ENCODE measurements at places on chromosomes 4 and X. TPM values are rescaled to one million over a fixed set of nuclear protein-coding genes. Genes with fewer than 3 reads are reported as not detected.

DNA sequence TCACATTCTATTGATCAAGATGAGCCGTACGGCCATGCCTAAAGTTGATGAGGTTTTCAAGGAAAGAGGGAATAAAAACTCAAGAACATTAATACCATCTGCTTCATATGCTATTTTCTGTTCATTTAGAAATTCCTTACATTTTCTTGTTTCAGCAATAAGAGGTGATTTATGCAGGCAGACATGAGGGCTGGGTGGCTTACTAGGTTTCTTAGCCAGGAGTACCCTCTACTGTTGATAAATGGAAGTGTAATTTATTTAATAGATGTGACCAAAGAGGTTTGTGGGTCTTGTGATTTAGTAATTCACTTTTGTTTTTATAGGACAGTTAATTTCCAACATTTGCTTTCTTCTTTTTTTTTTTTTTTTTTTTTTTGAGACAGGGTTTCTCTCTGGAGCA lies 6.4 kb upstream of the SMIM9 start:
- peak; percentile 35 for DNase-seq

GRCh38 chr4:165369522-165369921 lies 9.3 kb upstream of the CPE start:
- DNase-seq, result no peak

The MUC7 gene
- not detected for polyA plus RNA-seq

The TRIM75 gene
- polyA plus RNA-seq, result not detected

The LINC00632 gene
- polyA plus RNA-seq, result 0.26 TPM

DNA sequence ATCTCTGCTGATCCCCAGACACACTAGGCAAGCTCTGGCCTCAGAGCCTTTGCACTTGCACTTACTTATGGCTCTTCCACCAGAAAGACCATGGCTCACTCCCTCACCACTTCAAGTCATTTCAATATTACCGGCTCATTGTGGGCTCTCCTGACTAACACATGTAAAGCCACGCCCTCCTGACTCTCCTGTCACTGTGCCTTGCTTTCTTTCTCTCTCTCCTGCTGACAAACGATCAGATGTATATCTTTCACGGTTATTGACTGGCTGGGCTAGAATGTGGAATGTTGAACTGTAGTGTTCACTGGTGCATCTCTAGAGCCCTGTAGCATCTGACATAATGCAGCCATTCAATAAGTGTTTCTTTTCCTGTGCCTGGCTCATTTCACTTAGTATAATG lies 425.1 kb downstream of the RAB28 start:
- no peak for DNase-seq

GRCh38 chrX:9605484-9605883 lies 140.6 kb downstream of the TBL1X start:
- no peak for DNase-seq

The PRSS12 gene
- not detected for polyA plus RNA-seq

The USP17L28 gene
- not detected for polyA plus RNA-seq

GRCh38 chr4:93710101-93710846 lies 118.3 kb upstream of the ATOH1 start:
- no peak for DNase-seq

GRCh38 chrX:46737041-46737440 lies 21.9 kb downstream of the SLC9A7 start:
- DNase-seq, result no peak

DNA sequence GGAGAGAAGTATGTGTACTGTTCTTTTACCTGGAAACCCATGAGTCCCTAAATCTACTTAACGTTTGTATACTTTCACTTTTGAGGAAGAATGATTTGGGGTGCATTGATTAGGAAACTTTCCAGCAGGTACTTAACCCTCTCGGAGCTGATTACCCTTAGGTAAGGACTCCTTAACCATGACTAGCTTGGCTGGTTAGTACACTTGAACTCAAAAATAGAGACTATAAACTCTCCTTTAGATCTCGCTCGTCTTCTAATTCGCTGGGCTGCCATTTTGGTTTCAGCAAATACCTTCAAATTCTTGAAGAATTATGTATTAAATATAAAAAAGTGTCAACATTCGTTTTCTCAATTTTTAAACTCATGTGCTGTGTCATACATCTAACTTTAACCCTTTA lies 2.0 kb downstream of the USP9X start:
- DNase-seq, result peak; percentile 23

DNA sequence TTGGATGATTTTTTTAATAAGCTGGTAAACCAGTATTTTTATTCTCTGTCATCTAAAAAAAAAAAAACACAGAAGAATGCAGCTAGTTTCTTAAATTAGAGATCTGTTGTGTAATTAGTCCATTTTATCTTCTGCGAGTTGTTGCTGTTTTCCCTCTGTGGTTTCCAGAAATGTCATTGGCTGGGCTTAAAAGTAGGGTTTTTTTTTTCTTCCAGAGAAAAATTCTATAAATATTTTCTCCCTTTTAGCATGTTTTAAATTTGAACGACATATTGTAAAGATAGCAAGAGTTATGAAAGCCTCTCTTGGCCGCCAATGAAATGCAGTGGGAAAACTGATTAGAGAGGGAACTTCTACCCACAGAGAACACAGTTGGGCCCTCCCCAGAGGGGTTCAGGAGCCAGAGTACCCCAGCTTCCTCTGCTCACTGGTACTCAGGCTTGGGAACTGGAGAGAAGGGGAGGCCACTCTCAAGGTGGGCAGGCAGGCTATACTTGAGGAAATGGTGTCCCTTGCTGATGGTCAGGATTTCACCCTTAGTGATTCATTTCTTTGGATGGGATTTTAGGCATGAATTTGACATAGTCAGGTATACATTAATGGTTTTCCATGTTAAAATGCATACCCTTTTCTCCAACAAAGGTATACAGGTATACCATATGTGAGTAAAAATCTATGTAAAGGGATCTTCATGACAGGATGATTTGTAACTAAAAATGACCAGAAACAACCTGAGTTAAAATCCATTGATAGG lies 166.1 kb downstream of the BCOR start:
- no peak for DNase-seq

DNA sequence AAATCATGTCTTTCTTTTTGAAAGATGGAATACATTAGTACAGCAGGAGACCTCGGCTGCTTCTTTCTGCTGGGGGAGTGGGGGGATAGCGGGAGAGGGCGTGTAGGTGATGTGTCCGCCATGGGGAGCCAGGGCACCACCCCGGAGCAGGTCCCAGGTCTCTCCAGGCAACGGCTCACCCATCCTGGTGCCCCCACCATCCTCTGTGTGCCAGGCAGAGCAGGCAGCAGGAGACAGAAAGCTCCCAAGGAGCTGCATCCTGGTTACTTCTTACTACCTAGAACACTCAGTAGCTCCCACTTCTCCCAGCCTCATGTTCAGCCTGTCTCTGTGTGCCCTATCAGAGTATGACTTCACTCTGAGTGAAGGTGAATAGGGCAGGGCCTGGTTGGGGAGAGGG lies 23.6 kb downstream of the TNIP2 start:
- no peak for DNase-seq

Measured in CD4-positive, alpha-beta memory T cell (primary cell).